Heart left ventricle (tissue), 16 donors: ENCODE measurements at places on chromosomes 11 and 22. TPM values are rescaled to one million over a fixed set of nuclear protein-coding genes. Genes with fewer than 3 reads are reported as not detected.

GRCh38 chr22:20399866-20400605 lies 6.1 kb downstream of the ZNF74 start:
- H3K27ac ChIP-seq = no peak overlapping the region
- H3K4me1 ChIP-seq = no peaks in the 10 kb centered on the region
- H3K4me3 ChIP-seq = no peak overlapping the region
- H3K27me3 ChIP-seq = no peaks in the 10 kb centered on the region
- DNase-seq = no peak

DNA sequence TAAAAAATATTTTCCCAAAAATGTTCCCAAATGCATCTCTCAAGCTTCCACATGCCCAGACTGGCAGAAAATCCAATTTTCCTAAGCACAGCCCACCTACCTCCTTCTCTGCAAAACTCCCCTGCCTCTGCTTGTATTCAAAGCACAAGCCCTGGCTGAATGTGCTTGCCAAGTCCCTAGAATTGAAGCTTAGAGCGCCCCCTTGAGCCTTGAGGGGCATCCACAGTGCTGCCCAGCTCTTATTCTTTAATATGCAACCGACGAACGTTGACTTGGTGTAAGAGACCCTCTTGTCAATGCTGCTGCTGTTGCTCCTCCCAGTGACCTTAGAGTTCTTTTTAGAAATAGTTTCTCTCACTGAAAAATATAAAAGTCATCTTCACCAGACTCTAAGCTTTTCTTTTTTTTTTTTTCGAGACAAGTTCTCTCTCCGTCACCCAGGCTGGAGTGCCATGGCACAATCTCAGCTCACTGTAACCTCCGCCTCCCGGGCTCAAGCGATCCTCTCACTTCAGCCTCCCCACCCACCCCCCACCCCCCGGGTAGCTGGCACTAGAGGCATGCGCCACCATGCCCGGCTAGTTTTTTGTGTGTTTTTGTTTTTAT lies 63.5 kb upstream of the CAPRIN1 start:
- peak; percentile 68 for DNase-seq
- no peaks in the 10 kb centered on the region for H3K27me3 ChIP-seq
- H3K4me3 ChIP-seq = no peak overlapping the region
- no peaks in the 10 kb centered on the region for H3K36me3 ChIP-seq

- no peaks in the 10 kb centered on the region for H3K36me3 ChIP-seq
- no peak for DNase-seq
- H3K4me3 ChIP-seq = no peak overlapping the region
- H3K27me3 ChIP-seq = no peaks in the 10 kb centered on the region
- no peak overlapping the region for H3K27ac ChIP-seq
Measured at GRCh38 chr11:131749101-131749500, 378.7 kb downstream of the NTM start.

DNA sequence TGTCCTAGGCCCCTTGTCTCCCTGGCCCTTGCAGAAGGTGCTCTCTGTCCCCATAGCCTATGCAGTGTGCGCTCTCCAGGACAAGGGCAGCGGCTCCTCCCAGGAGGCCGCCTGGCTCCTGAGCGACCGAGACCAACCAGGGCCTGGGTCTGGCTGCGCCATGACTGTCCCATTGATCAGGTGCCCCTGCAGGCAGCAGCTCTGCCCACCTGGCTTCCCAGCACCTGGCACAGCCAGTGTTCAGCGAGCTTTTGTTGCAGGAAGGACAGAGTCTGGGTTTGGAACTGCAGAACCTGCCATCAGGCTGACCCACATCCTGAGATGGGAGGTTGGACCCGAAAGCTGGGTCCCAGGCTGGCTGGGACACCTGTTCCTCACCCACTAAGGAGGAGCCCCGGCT lies 1001.1 kb downstream of the BRD1 start:
- no peaks in the 10 kb centered on the region for H3K36me3 ChIP-seq
- H3K4me3 ChIP-seq = no peak overlapping the region
- no peaks in the 10 kb centered on the region for H3K4me1 ChIP-seq
- H3K27ac ChIP-seq = no peak overlapping the region

- no peak overlapping the region for H3K27ac ChIP-seq
- H3K36me3 ChIP-seq = no peaks in the 10 kb centered on the region
- peaks cover 3% of the 10 kb centered on the region for H3K4me1 ChIP-seq
- no peak for DNase-seq
Measured at GRCh38 chr22:19802894-19803735, 42.5 kb downstream of the TBX1 start.

DNA sequence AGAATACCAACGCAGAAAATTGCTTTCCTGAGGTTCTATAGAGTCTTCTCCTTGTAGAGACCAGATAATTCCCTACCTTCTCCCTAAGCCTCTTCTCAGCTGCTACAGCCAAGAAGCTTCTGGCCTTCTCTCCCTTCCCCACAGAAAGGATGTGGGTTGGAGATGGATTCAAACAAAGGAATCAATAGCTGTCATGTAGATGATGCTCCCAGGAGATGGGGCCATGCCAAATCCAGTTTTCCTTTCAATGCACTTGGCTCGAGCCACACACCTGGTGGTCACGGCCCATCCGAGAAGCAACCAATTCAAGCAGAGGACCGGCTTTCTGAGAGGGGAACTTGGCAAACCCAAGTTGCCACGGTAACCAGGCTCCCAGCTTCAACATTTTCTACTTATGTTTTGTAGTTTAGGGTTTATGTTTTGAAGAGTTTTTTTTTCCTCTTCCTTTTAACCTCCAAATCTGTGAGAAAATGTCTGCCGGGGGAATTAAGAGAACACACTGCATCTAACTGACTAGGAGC lies 31.3 kb upstream of the OPCML start:
- no peaks in the 10 kb centered on the region for H3K4me1 ChIP-seq
- H3K36me3 ChIP-seq = no peaks in the 10 kb centered on the region
- DNase-seq = no peak
- peaks cover 8% of the 10 kb centered on the region for H3K27me3 ChIP-seq

GRCh38 chr11:40306938-40307548 lies 1152.4 kb downstream of the LRRC4C start:
- H3K36me3 ChIP-seq = no peaks in the 10 kb centered on the region
- H3K27ac ChIP-seq = no peak overlapping the region
- no peaks in the 10 kb centered on the region for H3K4me1 ChIP-seq
- H3K27me3 ChIP-seq = no peaks in the 10 kb centered on the region
- H3K4me3 ChIP-seq = no peak overlapping the region

DNA sequence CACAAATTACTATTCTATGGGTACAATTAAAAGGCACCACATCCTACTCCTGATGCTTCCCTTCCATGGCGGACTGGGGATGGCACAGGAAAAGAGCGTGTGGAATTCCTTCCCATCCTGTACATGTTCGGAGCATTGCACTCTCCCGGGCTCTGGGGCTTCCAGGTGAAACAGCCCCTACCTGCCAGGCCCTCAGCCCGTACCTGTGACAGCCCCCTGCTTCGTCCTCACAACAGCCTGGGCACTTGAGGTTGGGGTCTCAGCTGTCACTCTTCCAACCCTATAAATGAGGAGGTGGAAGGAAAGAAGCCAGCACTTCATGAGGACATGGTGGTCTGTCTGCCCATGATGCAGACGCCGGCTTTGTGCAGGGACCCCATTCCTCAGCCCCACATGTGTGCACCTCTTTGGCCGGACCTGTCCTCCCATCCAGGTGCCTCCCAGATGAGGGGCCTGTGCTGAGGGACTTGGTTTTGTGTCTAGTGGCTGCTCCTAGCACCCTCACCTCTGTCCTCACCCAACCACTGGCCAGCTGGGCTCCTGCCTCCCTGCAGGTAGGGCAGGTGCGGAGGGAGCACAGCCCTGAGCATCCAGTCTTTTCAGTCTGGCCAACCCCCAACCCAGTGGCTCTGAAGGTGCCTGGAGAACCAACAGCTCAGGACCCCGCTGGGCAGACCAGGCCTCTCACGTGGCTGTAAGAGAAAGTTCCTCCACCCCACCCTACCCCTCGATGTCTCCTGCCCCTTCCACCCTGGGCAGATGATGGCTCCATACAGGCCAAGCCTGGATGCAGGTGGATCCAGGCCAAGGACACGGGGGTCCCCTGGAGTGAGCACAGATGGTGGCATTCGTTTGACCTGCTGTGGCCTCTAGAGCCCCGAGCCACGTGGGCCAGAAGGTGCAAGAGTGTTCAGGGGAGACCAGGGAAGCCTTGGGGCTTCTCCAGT lies 23.4 kb upstream of the WNT7B start:
- no peaks in the 10 kb centered on the region for H3K27me3 ChIP-seq
- H3K27ac ChIP-seq = peak overlapping the region; percentile 52
- H3K36me3 ChIP-seq = no peaks in the 10 kb centered on the region
- DNase-seq = peak; percentile 44
- H3K4me3 ChIP-seq = no peak overlapping the region
- peaks cover 83% of the 10 kb centered on the region for H3K4me1 ChIP-seq

- DNase-seq = peak; percentile 88
- no peaks in the 10 kb centered on the region for H3K27me3 ChIP-seq
- no peaks in the 10 kb centered on the region for H3K4me1 ChIP-seq
- no peaks in the 10 kb centered on the region for H3K36me3 ChIP-seq
Measured at GRCh38 chr22:24951942-24952836, at the start of gene KIAA1671. Gene KIAA1671, plus strand, starts transcription at chr22:24952716. Its CDS starts 75,284 bp downstream, at chr22:25028000.

DNA sequence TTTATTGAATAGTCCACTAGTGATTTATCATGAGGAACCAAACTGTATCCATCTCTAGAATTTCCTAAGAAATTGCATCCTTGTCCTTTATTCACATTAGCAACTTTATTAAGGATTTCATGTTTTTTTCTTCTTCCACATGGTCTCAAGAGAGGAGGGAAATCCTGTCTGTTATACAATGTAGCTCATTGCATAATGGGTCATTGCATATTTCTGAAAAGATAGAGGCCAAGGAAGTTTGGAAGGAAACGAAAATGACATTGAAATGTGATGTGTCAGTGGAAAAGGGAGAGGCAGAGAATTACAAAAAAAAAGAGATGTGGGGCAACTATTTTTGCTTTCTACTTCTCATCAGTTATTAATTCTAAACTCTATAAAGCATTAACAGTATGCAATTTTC lies 353.1 kb downstream of the METTL15 start:
- H3K27me3 ChIP-seq = no peaks in the 10 kb centered on the region
- DNase-seq = no peak
- no peaks in the 10 kb centered on the region for H3K36me3 ChIP-seq
- no peaks in the 10 kb centered on the region for H3K4me1 ChIP-seq

DNA sequence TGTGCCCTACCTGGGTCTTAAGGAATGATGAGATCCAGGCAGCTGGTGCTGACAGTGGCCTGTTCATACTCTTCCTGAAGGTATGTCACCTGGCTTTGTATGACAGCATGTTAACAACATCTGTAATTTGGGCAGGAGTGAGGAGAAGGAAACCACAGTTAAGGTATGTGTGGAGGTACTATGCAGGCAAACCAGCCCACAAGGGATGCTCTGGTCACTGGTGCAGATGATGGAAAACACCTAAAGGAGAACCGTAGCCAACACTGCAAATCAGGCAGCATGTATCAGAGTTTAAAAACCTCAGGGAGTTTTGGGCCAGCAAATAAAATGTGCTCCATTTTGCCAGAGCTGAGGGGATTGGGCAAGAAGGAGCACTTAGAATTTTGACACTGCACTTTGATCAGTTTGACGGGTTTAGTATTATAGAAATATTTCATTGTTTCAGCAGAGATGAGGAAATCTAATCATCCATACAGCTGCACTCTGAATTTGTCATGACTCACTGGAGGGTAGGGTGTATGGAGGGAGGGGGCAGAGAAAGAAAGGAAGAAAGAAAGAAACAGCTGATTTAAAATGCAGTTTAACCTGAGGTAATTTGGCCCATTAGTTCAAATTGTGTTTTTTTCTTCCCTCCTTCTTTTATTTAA lies 260.9 kb downstream of the KIRREL3 start:
- H3K36me3 ChIP-seq = no peaks in the 10 kb centered on the region
- no peak for DNase-seq

GRCh38 chr11:65378208-65378927 lies 4.1 kb downstream of the SLC25A45 start:
- H3K36me3 ChIP-seq = no peaks in the 10 kb centered on the region
- no peak overlapping the region for H3K27ac ChIP-seq
- no peak for DNase-seq

- no peak overlapping the region for H3K27ac ChIP-seq
- peaks cover 27% of the 10 kb centered on the region for H3K4me1 ChIP-seq
- no peak for DNase-seq
- H3K27me3 ChIP-seq = no peaks in the 10 kb centered on the region
- no peak overlapping the region for H3K4me3 ChIP-seq
Measured at GRCh38 chr22:46879083-46879482, 116.6 kb downstream of the TBC1D22A start.

DNA sequence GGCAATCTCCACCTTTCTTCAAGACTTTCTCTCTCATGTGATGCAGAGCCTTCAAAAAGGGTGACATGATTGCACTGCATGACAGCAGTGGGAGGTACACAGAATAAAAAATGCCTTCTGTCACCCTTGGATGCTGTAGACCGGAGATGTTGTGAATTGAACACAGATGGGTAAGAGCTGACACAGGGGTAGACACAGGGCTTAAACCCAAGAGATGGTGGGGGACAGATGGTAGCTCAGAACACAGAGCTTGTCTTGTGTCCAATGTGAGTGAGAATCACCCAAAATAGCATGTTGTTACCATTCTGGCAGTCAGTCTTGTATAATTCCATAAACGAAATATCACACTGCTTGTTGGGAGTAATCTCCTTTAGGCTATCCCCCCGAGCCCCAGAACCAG lies 69.9 kb downstream of the JRKL start:
- H3K36me3 ChIP-seq = no peaks in the 10 kb centered on the region
- no peak overlapping the region for H3K27ac ChIP-seq
- no peaks in the 10 kb centered on the region for H3K27me3 ChIP-seq
- no peak for DNase-seq

DNA sequence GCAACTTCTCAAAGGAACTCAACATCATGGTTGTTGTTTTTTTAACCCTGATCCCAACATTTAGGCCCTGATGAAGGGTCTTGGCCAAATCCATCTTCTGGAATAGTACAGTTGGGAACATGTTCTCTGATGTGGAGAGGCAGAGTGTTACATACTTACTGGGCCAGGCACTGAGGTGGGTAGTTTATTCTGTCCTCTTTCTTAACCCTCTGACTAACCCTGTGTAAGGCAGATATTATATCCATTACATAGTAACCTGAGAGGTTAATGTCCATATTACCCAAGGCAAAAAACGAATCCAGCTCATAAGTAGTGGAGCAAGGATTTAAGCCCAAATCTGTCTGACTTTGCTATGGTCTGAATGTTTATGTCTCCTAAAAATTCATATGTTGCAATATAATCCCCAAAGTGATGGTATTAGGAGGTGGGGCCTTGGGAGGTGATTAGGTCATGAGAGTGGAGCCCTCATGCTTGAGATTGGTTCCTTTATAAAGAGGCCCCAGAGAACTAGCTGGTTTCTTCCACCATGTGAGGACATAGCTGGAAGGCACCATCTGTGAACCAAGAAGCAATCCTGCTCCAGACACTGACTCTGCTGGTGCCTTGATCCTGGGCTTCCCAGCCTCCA lies 16.3 kb downstream of the PPFIBP2 start:
- no peak overlapping the region for H3K27ac ChIP-seq
- H3K36me3 ChIP-seq = no peaks in the 10 kb centered on the region
- DNase-seq = no peak
- no peaks in the 10 kb centered on the region for H3K27me3 ChIP-seq
- H3K4me3 ChIP-seq = no peak overlapping the region

ZDHHC8 gene
- total RNA-seq = 44.3 TPM

B4GALNT4 gene
- total RNA-seq = 1.9 TPM

MCM5 gene
- 12.3 TPM for total RNA-seq

ANGPTL5 gene
- total RNA-seq = 1.3 TPM

OR6A2 gene
- 0.29 TPM for total RNA-seq

DAGLA gene
- 4.5 TPM for total RNA-seq
